Activated CD8-positive, alpha-beta memory T cell treated with anti-CD3 and anti-CD28 coated beads for 1 hour (primary cell): ENCODE measurements at places on chromosomes 11 and 22.

DNA sequence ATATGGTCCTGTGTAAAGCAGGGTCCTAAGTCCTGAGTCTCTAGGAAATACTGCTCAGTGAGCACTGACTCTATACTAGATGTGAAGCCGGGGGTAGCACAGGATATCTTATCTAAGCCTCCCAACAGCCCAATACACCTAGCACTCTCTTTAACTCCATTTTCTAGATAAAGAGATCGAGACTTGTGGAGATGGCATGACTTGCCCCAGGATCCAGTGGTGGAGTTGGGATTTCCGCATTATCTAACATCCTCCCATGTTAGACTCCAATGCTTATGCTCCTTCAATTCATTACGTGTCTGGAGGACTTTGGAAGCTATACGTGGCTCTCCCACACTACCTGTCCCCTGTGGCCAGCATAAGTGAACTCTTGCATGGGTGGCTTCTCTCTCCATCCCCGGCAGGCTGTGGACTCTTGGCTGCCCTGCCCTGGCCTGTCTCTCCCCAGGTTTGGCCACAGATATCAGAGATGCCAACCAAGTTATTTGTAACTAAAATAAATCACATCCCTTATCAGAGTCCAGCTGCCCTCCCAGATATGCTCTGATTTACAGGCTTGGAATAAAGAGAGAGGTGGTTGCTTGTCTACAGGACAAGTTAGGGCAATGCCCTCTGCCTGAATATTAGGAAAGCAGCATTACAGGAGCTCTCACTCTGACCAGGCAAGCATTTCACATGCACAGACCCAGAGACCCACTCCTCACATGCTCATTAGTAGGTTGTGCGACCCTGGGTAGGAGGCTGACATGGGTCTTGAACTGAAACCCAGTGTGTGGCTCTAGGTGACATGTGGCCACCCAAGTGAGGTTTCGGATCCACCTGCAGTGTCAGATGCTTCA is 4.5 kb downstream of the CD44 start:
- no peak for DNase-seq

GRCh38 chr11:3160252-3161031 is 4.7 kb downstream of the OSBPL5 start:
- no peak for DNase-seq

GRCh38 chr11:115469361-115469760 is 34.9 kb downstream of the CADM1 start:
- no peak for DNase-seq

DNA sequence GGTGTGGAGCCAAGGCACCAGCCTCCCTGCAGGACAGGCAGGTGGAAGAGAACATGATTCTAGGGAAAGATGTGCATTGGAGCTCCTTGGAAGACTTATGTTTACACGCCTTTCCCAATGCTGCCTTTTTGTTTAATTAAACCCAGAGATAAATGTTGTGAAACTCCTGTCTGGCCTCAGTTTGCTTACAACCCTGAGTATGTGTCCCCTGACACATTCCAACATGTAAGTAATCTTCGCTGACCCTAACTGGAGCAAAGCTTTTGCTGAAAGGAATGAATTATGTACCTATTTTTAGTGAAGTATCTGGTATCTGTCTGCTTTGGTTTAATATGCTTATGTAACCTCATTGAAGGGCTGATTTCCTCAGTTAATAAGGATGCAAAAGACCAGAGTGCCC is 56.7 kb downstream of the APIP start:
- DNase-seq, result no peak

DNA sequence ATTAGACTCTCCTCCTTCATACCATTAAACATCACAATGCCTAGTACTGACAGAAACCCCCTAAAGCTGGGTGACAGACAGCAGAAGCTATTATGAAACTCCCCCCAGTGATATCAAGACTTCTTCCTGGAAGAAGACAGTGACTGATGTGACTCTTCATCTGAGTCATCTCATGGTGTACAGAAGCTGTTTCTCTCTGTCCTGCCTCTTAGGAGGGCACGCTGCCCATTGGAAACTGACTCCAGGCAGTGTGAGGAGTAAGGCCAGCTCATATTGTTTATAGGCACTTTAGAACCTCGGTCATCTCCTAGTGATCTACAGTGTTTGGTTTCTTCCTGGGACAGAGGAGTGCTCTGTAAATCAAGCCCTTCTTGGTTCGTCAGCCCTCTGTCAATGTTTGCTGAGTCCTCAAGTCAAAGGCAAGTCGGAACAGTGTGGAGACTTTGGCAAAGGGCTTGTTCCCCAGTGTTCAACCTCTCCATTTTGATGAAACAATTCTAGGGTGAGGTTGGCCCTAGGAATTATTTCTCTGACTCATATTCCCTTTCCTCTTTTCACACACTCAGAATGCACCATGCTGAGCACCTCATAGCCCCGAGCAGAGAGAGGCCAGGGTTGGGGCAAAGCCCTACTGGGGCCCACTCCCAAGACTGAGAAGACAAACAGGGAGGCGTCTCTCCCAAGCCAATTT is 172.5 kb upstream of the TMEM45B start:
- DNase-seq, result no peak

- no peak for DNase-seq
Observed at GRCh38 chr11:47028195-47029093, 91.9 kb downstream of the CSTPP1 start.

DNA sequence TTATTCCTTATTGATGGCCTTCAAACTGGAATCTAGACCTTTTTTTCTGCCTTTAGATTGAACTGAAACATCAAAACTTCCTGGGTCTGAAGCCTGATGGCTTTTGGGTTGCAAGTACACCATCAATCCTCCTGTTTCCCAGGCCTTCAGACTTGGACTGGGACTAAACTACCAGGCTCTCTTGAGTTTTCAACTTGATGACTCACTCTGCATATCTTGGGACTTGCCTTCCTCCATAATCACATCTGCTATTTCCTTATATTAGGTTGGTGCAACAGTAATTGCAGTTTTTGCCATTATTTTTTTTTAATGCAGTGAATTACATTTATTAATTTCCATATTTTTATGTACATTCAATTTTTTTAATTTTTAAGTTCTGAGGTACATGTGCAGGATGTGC is 7.0 kb downstream of the OR51B5 start:
- no peak for DNase-seq

- no peak for DNase-seq
Observed at GRCh38 chr11:130635937-130636630, 187.6 kb downstream of the ADAMTS15 start.

DNA sequence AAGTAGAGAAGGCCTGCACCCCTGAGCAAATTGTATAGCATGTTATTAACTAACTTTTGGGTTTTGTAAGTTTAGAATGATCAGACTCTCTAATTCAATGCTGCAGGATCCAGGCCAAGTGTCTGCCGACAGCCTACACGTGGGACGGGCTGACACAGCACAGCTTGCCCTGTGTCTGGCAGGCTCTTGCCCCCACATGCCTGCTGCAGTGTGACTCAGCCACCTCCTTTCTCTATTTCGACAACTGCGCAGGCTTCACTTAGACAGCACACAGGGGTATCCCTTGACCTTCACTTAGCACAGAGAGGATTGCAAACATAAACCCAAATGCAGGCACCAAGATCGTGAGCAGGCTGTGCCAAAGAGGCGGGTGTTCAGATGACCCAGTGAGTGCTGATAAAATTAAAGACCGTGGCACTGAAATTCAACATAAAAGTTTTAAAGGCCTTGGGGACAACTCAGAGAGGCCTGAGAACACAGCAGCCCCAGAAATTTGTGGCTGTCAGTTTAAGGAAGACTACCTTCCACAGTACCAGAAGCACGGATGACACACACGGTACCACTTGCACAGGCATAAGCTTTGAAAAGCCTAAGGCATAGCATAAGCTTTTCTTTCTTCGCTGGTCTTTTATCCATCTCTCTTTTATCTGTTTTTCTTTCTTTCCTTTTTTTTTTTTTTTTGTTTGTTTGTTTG is 37.8 kb downstream of the SCN3B start:
- no peak for DNase-seq

DNA sequence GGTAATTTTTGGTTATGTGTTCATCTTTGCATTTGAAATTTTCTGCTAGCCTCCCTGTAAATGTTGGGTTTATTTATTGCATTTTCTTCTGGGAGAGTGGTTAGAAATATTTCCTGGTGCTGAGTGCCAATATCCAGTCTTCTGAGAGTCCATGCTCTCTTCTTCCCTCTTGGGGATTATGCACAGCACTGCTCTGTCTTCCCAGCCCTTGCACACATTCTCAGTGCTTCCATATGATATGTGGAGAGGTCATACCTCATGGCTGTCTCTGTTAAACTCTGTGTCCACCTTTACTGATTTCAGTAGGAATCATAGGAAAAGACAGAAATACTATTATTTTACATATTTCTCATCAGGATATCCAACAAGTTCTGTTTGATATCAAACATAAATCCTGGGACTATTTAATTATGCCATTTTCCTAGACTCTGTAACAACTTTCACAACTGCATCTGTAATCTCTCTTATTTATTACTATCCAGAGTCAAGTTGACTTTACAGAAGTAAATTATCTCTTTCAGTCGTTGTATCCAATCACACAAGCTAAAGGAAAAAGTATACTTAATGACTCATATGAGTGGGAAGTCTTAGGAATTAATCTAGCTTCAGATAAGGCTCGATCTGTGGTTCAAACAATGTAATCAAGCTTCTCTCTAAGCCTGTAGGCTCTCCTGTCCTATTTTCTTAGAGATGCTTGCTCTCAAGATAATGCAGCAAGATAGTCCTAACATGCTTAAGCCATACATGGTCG is 2.7 kb upstream of the NXPE1 start:
- no peak for DNase-seq
